Activated CD4-positive, alpha-beta T cell treated with anti-CD3 and anti-CD28 coated beads, Interleukin-2, amount 10 ng/mL, durations not matched to agents 7 days and 5 days (primary cell): ENCODE measurements at places on chromosomes 7 and 10.

DNA sequence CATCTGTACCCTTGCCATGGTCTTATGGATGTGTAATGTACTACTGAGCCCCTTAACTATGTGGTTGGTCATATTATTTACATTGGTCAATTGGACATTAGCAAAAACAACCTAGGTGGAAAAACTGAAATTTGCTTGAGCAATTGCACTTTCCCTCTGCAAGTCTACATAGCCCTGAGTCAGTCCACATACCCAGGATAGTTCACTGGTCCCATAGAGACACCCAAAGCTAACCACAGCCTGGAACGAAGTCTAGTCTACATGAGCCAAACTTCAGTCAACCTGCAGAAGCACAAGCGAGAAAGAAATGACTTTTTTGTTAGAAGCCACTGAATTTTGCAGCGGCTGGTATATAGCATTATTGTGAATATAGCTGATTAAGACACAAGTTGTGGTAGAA lies 37.6 kb upstream of the COL1A2 start:
- no peak for DNase-seq

GRCh38 chr10:61135276-61135721 lies 191.3 kb upstream of the RHOBTB1 start:
- DNase-seq, result no peak

DNA sequence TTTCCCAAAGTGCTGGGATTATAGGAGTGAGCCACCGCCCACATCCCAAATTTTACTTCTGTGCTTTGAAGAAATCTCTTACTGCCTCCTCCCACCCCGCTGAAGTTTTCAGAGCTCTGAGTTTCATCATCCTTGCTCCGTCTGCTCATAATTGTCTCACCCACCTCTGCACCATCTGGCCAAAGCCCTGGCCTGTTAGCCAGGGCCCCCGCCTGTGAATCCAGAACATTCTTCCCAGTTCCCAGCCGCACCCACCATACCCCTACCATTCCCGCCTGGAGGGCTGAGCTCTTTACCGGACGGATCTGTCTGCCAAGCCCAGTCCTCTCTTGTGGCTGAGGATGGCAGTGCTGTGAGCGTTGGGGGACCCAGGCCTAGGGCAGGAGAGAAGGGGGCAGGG lies 14.5 kb downstream of the SSC4D start:
- no peak for DNase-seq

- no peak for DNase-seq
Measured at GRCh38 chr7:139886206-139886605, 57.1 kb downstream of the TBXAS1 start.

DNA sequence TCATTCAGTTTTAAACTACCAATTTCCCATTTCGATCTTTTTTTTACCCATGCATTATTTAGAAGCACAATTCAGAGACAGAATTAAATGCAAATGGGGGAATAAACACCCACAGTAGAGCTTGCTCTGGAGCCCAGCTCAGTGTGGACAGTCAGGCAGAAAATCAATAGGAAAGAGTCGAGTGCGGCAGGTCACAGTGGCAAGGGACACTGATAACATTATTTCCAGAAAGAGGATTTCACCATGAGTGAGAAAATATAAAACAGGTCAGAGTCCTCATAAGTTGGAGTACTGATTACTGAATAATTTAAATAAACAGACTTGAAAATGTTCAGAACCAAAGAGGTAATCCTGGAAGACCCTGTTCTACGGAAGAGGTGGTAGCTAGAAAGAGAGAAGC lies 532.5 kb downstream of the CCSER2 start:
- DNase-seq, result no peak

- DNase-seq, result no peak
Measured at GRCh38 chr7:54544149-54544526, 2.0 kb downstream of the VSTM2A start.

DNA sequence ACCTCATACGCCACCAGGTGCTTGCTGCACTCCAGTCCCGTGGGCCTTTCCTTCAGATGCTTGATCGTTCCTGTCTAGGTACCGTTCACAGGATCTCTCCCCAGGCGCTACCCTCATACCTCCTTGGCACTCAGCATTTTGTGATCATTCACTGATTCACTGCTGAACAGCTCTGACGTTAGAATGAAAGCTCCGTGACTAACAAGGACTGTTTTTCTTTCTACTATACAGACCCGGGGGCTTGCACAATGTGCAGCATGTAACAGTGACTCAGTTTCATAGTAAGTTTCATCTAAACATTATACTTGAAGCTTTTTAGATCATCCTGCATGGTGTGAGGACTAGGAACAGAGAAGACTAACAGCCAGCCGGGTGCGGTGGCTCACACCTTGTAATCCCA lies 20.6 kb downstream of the KIN start:
- DNase-seq, result no peak

GRCh38 chr7:98187138-98187502 lies 24.1 kb upstream of the BHLHA15 start:
- no peak for DNase-seq

GRCh38 chr7:100208911-100209408 lies 10.8 kb upstream of the PVRIG start:
- peak; percentile 62 for DNase-seq

- no peak for DNase-seq
Measured at GRCh38 chr10:132115732-132116131, 50.0 kb downstream of the JAKMIP3 start.

DNA sequence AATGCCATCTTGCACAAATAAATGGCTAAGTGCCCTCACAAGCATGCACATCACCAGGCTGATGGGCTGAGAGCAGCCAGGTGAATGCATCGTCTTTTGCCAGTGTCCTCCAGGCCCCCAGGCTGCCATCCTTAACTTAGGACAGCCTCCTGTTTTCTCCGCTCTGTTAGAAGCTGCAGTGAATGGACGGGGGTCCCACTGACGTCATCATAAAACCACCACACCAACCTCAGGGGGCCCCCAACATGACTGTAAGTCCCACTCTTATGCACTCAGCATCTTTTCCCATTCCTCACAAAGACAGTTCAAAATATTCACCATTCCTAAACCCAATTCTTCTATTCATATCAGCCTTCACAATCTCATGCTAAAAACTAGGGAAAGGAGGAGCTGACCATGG lies 34.4 kb downstream of the GLI3 start:
- no peak for DNase-seq

DNA sequence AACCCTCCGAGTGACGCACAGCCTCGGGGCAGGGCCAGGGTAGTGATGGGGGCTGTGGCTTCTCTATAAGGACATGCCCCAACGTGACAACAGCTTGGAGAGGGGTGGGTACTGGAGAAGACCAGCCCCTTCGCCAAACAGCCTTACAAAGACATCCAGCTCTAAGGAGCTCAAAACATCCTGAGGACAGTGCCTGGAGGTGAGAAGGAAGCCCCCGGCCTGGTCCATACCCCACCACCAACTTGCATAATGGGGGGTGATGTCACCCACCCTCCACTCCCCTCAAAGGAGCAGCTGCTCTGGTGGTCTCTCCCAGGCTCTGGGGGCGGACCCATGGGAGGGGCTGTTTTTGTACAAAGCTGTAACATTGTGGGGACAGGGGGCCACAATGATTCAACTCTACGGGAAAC lies 15.1 kb downstream of the PRSS2 start:
- DNase-seq, result peak; percentile 86
